ENCODE measurements at places on chromosomes 11 and 22.

DNA sequence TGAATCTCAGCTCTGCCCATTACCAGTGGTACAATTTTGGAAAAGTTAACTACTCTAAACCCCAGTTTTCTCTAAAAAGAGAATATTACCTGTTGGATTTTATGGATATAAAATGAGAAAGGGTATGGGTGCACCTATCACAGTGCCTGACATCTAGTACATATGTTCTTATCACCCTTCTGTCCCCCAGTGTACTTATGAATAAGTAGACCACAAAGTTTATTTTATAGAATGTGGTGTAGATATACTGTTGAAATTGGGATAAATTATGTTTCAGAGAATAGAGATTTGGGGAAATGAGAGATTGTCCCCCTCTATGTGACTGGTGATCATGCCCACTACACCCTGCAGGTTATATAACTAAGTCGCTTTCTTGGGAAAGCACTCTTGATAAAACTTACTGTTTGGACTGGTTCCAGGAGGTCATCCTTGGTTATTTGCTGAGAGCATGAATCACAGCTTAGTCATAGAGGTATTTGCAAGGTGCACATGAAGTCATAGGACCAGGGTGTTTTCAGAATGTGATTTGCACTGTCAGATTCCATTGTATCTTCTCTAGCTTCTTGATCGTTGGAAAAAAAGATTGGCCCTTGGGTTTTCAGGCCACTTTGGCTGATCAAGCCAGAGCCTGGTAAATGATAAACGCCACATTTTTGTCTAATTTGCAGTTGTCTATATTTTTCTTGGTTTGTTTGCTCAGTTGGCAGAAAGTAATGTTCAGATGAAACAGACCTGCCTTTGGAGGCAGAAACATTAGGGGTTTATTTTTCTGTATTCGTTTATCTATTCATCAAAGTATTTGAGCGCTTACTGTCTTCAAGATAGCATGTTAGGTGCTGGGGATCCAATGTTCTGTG, 21.3 kb downstream of the STX3 start:
- DNase-seq, result peak; percentile 81

GRCh38 chr11:7204778-7205177, 46.9 kb upstream of the SYT9 start:
- DNase-seq, result no peak

DNA sequence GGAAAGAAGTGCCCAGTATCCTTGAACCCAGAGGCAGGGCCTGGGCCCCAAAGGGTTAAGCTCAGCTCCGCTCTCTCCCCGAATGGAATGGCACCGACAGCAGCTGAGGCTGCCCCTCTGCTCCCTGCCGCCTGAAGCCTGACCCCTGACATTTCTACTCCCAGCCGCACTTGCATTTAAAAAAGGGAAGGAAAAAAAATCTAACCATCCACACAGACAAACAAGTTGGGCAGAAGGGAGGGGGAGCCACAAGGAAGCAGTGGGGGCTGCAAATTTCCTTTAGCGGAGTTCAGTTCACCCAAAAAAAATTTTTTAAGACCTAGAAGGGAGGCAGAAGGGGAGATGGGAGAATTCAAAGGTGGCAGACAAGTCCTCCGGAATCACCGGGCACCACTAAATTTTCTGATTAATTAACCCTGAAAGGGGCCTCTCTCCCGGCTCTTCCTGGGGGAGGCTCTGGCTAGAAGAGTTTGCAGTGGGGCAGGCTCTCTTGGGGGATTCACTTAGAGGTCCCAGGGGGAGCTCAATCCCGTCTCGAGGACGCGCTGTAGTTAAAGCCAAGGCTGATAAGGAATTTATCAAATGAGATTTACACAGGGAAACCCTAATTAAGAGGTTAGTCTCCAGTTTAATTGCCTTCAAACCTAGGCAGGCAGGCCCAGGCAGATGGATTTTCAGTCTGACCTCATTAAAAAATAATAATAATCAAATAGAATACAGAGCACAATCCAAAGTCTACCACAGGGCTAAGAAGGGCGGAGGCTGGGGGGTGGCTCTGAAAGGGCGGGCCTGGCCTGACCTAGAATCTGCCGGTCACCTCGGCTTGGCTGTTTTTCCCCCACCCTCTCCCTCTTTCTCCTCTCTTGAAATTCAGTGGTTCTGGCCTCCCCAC, 25.6 kb downstream of the MN1 start:
- DNase-seq, result no peak

GRCh38 chr11:8025123-8025522, 38.0 kb downstream of the EIF3F start:
- DNase-seq, result no peak

- no peak for DNase-seq
Measured at GRCh38 chr22:49307481-49307830, 520.2 kb downstream of the BRD1 start.
